ENCODE measurements at places on chromosomes 13 and 19.

- DNase-seq: no peak
Measured at GRCh38 chr13:107322228-107322627, 754.3 kb upstream of the ARGLU1 start.

- DNase-seq: no peak
Measured at GRCh38 chr13:99756281-99756680, 215.3 kb downstream of the ZIC5 start.

- DNase-seq: no peak
Measured at GRCh38 chr19:50567052-50567841, 988 bp downstream of the LRRC4B start.

DNA sequence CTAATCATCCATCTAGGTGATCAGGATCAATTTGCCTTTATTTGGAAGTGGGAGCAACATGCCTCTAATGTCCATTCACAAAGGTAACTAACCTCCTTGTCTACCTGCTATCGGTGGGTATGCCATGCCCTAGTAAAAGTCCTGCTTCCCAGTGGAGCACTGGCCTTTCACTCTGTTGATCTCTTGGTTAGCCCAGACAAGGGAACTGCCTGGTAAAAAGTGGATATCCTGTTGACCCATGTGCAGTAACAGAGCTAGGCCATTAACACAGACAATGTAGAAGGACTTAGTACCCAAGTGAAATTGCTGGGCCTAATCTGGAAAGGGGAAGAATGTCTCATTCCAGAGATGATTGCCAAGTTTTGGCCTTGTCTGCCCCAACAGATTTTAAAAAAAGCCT is 171.5 kb upstream of the CSNK1A1L start:
- DNase-seq: no peak

- no peak for DNase-seq
Measured at GRCh38 chr13:27137759-27138158, 33.9 kb downstream of the USP12 start.

GRCh38 chr13:101217086-101217485 is 199.2 kb downstream of the NALCN start:
- no peak for DNase-seq

GRCh38 chr19:2477732-2478191 is 1.8 kb downstream of the GADD45B start:
- no peak for DNase-seq

DNA sequence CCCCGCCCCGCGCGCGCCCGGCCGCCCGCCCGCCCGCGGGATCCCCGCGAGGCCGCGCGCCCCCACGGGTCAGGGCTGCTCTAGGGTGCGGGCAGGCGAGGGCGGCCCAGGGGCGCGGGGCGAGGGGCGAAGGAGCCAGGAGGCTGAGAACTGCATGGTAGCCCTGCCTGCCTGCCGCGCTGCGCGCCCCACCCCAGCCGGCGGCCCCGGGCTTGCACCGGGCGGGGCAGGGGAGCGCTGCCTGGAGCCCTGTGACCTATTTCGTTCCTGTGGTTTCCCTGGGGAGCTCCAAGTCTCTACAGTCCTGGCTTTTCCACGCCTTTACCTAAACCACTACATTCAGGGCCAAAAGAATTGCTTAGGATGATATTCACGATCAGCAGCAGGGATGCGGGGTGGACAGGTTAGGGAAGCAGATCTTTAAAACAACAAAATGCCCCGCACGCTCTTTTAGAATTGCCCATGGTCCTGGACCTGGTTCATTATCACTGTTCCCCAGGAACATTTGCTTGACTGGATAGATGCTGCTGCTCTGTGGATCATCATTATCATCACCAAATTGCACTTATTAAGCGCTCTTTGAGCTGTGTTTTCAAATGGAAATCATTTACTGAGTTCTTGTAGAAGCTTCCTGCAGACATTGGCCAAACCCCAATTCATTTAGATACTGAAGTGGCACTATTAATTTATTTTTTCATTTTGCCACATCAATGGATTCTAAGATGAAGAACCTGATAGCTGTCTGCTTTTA is 421 bp upstream of the GPR12 start:
- DNase-seq: no peak

GRCh38 chr13:38518328-38518727 is 168.5 kb upstream of the FREM2 start:
- no peak for DNase-seq

DNA sequence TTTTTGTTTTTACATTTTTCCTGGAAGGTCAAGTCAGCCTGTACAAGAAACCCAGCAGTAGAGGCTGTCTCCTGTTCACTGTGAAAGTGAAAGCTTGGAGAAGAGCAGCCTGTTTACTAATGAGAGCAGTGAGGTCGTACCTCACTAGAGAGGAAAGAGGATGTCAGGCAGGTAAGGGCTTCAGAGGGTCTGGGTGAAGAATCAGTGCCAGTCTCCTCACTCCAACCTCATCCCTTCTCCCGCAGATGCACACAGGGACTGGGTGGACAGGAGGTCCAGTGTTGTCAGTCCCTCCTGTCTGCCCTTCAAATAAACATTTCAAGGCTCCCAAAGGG is 462.5 kb downstream of the KLF5 start:
- no peak for DNase-seq

DNA sequence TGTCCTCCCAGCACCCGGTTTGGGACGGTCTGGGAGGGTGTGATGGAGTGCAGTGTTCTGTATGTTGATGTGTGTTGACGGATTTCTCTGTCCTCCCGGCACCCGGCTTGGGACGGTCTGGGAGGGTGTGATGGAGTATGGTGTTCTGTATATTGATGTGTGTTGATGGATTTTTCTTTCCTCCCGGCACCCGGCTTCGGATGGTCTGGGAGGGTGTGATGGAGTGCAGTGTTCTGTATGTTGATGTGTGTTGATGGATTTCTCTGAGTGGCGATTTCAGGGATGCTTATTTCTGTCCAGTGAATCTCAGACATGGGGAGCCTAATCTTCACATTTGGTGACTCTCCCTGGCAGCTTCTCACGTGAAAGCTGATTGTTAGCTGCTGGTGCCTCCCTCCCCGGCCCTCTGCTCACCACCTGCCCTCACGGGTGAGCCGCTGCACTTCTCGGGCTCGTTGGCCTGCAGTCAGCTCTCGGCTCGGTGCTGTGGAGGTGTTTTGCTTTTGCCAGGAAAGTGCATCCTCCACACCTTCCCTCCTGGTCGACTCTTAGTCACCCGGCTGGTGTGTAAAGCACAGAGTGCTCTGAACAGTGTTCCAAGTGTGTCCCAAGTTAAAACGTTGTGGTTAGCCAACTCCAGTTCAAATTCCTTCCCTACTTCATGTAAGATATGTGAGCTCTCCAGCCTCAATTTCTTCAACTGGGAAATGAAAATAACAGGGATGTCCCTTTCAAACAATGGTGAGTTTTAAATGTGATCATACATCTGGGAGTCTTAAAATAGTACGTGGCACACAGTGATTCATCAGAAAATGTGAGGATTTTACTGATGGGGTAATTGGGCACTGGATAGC is 54.6 kb downstream of the ATP11A start:
- DNase-seq: no peak

DNA sequence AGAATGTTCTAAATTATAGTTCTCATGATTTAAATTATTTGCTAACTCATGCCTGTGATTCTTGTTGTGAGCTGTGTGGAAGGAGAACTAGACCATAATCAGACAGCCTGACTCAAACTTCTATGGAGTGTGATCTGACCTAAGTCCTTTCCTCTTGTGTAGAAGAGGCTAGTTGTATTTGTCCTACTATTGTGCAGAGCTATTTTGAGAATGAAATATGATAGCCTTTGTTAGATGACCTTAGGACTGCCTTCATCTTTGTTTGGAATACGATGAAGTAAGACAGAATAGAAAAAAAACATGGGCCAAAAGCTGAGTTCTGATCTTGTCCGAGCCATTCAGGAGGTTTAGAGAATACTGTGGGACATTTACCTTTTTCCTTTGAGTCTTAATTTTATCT is 119.4 kb downstream of the STOML3 start:
- DNase-seq: no peak

GRCh38 chr13:107765724-107766401 is 449.5 kb downstream of the LIG4 start:
- no peak for DNase-seq

GRCh38 chr19:14502334-14503092 is 6.6 kb upstream of the GIPC1 start:
- no peak for DNase-seq

GRCh38 chr19:1316466-1316865 is 30.8 kb downstream of the EFNA2 start:
- no peak for DNase-seq

DNA sequence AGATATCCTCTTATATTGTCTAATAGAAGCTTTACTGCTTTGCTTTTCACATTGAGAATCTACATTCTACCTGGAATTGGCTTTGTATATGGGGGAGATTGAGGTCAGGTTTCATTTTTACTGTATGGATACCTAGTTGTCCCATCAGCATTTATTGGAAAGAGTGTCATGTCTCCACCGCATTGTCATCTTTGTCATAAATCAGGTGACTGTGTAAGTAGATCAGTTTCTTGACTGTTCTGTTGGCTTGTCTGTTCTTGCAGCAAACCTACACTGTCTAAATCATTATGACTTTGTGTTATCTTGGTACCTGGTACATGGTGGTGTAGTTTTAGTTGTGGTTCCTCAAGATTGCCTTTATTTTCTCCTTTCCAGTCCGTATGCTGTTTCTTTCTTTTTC is 5.8 kb downstream of the URI1 start:
- DNase-seq: no peak

- no peak for DNase-seq
Measured at GRCh38 chr13:46606970-46607369, 54.0 kb downstream of the LRCH1 start.

- no peak for DNase-seq
Measured at GRCh38 chr19:3345850-3346460, 20.4 kb upstream of the NFIC start.

DNA sequence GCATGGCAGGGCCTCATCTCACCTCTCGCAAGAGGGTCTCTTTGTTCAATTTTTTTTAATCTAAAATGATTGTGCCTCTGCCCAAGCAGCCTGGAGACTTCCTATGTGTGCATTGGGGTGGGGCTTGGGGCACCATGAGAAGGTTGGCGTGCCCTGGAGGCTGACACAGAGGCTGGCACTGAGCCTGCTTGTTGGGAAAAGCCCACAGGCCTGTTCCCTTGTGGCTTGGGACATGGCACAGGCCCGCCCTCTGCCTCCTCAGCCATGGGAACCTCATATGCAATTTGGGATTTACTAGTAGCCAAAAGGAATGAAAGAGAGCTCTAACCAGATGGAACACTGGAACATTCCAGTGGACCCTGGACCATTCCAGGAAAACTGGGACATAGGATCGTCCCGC is 8.0 kb downstream of the FXYD3 start:
- no peak for DNase-seq

GRCh38 chr19:31261019-31261602 is 88.1 kb downstream of the TSHZ3 start:
- DNase-seq: no peak

DNA sequence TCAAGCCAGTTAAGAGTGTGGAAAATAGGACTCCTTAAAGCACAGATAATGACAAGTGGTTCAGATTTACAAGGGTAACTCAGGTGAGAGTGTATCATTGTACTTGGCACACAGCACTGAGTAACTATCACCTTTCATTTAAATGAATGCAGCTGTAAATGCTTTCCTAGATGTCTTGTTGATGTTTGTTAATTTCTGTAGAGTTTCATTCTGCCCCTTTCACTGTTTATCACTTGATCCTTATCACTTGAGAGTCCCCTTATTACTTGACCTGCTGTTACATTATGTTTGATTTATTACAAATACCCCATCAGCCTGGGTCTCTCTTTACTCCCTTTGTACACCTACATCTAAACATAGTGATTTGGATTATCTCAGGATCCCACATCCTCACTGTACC is 38.1 kb upstream of the ZNF527 start:
- DNase-seq: no peak

DNA sequence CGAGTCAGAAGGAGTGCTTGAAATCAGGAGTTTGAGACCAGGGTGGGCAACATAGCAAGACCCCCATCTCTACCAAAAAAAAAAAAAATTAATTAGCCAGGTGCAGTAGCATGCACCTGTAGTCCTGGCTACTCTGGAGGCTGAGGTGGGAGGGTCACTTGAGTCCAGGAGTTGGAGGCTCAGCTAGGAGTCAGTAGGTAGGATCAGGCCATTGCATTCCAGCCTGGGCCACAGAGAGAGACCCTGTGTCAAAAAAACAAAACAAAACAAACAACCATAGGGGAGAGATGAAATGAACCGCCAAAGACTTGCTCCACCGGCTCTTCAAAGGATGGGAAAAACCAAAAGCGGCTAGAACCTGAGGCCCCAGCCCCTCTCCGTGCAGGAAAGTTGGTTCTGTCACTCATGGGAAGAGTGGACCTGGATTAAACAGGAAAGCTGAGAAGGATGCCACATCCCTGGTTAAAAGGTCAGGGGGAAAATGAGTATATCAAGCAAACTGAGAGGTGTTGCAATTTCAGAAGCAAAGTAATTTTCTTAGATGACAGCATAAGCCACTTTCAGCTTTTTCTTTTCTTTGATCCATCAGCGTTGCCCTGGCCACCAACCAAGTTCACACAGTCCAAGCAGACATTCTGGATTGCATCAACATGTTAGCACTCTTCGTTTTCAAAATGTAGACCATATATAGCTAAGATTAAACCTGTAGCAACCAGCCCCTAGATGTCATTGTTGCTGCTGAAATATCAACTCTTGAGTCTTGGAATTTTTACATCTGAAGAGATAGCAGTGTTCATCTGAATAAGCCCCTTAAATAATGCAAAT is 8.9 kb upstream of the ZNF507 start:
- DNase-seq: no peak

- DNase-seq: no peak
Measured at GRCh38 chr19:6423499-6424194, 964 bp downstream of the KHSRP start.

DNA sequence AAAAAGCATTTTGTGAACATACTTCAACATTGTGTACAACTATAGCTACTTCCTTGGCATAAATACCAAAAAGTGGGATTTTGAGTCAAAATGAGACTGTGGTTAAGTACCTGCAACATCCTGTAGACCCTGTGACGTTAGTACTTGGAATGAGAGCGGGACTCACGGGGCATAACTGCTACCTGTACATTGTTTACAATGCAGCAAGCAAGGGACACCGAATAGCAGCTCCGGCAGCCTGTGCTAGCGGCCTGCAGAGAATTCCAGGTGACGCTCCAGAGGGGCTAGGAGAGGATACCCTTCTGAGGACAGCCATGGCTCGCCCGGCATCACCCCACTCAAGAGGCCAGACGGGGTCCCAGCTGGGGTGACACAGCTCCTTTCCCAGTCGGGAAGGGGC is 824 bp upstream of the ZNF331 start:
- no peak for DNase-seq

DNA sequence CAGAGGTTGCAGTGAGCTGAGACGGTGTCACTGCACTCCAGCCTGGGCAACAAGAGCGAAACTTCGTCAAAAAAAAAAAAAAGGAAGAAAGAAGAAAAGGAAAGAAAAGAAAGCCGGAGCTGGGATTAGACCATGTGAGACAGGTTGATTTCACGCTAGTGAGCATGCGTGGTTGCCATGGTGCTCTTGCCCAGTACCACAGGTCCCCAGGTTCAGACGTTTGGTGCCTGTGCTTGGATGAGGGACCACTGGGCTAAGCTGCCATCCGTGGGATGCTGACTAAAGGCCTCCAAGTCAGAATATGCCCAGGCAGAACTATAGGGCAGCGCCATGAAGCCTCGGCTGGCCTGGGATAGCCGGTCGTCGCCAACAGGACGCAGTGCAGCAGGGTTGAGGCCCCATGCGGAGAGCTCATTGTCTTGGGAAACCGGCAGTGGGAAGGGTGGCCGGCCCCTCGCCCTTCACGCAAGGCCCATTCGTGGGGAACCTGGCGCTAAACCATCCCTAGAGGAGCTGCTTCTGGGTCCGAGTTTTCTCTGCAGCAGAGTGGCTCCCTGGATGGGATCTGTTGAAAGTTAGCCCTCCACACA is 7.2 kb upstream of the TEX101 start:
- DNase-seq: no peak

Measured in stimulated activated CD8-positive, alpha-beta memory T cell treated with anti-CD3 and anti-CD28 coated beads, Interleukin-4, amount 100 ng/mL, for 1 hour (primary cell).